GM12891 (cell line): ENCODE measurements at places on chromosomes 3 and 15.

DNA sequence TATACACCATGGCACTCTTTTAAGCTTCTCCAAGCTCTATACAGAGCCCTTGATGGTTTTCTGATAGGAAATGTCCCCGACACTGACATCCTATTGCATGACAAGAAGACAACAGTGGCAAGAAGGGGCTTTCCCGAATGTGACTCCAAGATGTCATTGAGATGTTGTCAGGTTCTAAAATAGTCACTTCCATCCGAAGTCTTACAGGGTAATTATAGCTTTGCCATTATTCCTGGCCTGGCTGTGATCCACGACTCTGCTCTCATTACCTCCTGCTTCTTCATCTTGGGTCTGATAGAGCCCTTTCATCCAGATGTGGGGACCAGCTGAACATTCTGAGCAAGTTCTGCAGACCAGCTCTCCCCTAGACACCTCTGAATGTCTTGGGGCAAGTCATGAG is 40.6 kb upstream of the ADAMTS9 start:
- no peak for DNase-seq

- DNase-seq, result no peak
These were observed 727 bp upstream of the TM2D3 start for GRCh38 chr15:101652786-101653430.

DNA sequence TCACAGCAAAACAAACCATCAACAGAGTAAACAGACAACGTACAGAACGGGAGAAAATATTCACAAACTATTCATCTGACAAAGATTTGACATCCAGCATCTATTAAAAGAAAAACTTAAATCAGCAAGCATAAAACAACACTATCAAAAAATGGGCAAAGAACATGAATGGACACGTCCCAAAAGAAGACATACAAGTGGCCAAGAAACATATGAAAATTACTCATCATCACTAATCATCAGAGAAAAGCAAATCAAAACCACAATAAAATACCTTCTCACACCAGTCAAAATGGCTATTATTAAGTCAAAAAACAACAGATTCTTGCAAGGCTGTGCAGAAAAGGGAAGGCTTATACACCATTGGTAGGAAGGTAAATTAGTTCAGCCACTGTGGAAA is 13.7 kb upstream of the SERPINI2 start:
- no peak for DNase-seq

DNA sequence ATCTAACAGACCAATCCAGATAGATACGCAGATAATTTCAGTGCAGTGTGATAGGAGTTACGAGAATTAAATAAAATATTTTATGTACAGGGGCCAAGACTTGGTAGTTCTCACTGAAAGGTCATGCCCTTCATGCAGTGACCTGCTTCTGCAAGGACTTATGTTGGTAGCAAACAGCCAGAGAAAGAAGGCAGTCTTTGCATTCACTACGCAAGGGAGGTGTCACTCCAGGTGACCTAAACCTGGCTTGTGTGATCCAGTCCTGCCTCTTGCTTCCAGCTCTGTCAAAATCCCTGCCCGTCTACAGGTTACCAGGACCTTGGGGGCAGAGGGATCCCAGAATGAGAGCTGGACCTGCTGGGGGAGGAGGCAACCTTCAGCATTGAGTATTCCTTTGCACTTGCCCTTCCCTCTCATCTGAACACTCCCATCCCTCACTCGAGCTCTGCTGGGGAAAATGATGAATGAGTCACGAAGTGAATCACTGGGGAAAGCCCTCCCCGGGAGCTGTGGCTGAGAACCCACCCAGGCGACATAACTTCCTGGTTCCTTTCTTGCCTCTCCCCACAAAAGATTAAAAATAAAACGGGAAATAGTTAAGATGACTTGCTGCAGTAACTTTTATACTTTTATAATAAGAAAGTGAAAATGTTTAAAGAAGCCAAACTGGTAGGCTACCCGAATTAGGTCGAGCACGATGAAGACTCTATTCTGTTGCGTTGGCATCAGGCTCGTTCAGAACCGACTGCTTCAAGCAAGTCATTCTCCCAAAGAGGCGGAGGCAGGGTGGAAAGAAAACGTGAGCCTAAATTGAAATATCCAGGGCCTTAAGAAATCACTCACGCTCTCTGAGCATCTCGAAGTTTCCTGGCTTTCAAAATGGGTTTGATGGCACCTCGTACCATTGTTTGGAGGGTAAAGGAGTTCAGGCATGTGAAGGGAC is 216.1 kb downstream of the SLCO3A1 start:
- DNase-seq, result no peak

DNA sequence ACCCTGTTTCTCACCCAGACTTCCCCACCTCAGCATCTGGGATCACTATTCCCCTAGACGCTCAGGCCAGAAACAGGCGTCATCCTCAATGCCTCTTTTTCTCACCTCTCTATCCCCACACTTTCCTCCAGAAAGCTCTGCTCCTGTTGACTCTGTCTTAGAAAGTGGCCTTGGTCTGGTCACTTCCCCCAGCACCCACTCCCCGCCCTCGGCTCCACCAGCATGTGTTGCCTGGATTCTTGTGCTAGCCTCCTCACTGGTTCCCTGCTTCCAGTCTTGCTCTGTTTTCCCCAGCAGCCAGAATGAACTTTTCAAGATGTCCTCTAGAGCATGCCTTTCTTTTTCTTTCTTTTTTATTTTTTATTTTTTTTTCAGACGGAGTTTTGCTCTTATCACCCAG is 39.7 kb upstream of the ESYT3 start:
- no peak for DNase-seq

DNA sequence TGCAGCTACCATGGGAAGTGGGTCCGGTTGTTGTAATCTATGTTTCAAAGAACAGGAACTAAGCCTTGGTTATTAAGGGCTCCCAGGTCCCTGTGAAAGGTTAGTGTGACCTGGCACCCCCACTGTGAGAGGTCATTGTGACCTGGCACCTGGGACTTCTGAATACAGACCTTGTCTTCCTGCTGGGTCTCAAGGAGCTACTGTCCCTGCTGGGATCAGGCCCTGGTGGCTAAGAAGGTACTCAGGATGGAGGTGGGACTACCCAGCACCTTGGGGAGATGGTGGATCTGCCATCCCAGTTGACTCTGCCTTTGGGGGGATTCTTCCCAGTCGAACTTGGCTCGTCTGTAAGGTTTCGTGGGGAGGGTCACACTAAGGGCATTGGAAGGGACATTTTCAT is 10.3 kb upstream of the SLCO2A1 start:
- DNase-seq, result no peak

GRCh38 chr3:100525753-100526612 is 33.6 kb downstream of the TMEM45A start:
- no peak for DNase-seq

DNA sequence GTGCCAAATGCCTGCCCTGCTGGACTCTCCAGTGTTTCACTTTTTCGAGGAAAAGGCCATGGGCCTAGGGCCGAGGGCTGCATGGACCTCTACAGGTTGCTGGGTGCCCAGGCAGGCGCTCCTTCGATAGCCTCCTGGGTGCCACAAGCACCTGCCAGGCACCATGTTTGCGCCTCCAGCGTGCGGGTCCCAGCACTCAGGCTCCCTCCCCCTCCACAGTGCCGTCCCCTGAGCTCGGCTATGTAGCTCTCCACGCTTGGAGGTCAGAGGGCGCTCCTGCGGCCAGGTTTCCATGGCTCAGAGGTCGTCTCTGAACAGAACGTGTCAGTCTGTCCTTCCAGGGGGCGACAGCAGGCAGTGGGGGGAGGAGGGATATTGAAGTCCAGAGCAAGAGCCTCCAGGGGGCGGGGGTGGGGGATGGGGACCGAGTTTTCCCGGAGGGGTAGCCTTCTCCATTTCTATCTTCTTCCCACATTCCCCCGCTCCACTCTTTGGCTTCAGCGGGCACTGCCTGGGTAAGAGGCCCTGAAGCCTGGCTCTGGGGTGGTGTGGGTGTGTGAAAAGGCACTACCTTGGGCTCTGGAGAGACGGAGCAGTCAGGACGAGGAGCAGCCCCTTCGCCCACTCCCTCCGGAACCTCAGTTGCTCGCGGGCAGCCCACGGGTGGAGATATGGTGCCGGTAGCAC is 3.6 kb downstream of the ONECUT1 start:
- no peak for DNase-seq

DNA sequence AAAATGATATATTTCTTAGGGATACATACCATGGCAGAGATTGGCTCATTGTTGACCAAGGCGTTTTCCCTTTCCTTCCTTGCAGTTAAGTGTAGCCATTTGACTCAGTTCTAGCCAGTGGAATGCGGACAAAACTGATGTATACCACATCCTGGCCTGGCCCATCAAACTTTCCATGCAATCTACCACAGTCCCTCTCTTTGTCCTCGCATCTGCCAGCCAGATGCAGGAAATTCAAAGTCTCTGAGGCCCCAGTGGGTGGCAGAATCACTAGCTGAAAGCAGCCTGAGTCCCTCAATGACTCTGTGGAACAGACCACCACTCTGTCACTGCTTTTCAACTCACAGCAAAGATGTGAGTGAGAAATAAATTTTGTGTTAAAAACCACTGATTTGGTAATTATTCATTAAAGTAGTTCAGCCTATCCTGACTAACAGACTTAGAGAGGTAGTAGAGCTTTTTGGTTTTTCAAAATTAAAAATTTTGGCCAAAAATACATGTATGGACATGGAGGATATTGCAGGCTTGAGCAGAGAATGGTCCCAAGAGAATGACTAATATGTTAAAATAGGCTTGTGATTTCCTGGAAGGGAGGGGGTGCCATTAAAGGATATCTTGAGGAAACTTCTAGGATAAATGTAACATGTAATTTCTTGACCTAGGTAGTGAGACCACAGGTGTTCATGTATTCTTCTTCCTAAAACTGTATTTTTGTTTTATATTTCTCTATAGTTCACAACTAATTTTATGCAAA is 10.9 kb downstream of the LRRFIP2 start:
- DNase-seq, result no peak
